ENCODE measurements at places on chromosomes 12 and 14. TPM values are rescaled to one million over a fixed set of nuclear protein-coding genes. Genes with fewer than 3 reads are reported as not detected.

TRHDE gene
- 8.1 TPM for total RNA-seq

ZNF219 gene
- total RNA-seq: 16.6 TPM

SLCO1B1 gene
- not detected for total RNA-seq

BDKRB1 gene
- 0.12 TPM for total RNA-seq

GABARAPL1 gene
- 51.1 TPM for total RNA-seq

RHEBL1 gene
- total RNA-seq: not detected

RTN1 gene
- 0.97 TPM for total RNA-seq

IKBIP gene
- total RNA-seq: 1.4 TPM

DNA sequence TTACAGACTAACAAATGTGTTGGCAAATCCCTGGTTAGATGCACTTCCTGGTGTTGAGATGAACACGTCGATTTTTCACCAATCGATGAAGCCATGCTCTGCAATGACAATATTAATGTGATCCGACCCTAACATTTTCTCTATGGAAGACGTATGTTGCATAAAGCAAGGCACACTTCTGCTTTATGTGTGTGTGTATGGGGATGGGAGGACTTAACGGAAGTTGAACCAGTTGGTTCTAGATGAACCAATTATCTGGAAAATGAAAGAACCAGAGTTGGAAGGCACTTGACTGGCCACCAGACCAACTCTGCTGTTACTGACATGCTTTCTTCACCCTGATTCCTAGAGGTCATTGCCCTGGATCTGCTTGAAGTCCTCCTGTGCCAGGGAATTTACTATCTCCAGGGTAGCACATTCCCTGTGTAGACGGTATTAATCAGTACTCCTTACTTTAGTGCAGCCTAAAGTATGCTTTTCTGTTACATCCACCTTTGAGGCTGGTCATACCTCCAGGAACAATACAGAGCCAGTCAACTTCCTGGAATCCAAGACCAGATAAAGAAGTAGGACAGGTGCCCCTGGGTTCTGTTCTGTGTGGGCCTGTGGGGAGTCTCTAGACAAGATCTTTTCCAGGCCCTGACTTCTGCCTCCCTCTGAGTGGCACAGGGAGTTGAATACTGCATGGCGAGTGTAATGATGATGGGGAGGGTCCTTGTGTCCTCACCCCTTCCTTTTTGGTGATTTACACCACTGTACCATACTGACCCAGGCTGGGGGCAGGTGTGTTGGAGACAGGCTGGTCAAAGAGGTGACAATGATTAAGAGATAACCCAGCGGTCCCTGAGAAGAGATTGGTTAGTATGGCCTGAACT lies 4.1 kb downstream of the SDR39U1 start:
- no peak for DNase-seq

GRCh38 chr12:47889040-47889439 lies 15.8 kb downstream of the VDR start:
- no peak for DNase-seq

GRCh38 chr12:42550800-42551199 lies 38.7 kb downstream of the PRICKLE1 start:
- DNase-seq: no peak

- DNase-seq: peak; percentile 20
Observed at GRCh38 chr14:103127356-103127755, 4.1 kb downstream of the TNFAIP2 start.

DNA sequence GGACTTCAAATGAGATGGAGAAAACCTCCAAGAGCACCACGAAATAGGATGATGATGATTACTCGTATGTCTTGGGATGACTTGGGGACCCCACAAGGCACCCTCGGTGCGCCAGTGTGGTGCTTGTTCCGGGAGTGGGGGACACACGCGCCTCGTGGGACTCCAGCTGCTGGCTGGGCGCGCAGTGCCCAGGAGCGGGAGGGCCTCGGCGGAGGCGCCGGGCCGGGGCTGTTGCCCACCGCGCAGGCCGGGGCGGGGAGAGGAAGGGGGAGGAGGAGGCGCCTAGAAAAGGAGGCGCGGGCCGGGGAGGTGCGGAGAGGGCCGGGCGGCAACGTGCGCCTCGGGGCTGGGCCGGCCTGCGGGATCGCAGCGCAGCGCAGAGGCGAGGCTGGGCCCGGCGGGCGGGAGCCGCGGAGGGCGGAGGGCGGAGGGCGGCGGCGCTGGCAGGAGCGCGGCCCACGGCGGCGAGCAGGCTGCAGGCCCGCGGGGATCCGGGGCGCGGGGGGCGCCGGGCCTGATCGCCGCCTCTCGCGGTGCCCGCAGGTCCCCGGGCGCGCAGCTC lies at the start of gene RFLNA:
Gene RFLNA (plus strand): TSS at position 314 of the 562 bp plus-strand sequence. CDS start 337 bp downstream, outside the sequence.
- no peak for DNase-seq

DNA sequence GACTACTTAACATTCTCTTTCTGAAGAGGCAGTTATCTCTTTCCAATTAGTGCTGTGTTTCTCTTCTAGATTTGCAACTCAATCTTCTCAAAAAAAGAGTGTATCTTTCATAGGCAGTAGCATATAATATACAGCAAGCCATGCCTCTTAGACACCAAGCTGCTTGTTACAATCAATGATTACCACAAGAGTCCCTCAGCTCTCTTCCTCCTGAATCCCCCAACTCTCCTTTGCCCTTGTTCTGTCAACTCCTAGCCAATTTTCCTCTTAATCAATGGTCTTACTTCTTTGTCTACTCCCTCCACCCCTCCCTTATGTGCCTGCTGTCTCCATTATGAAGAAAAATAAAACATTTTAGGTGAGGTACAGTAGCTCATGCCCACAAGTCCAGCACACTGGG lies 2.6 kb downstream of the TMTC1 start:
- no peak for DNase-seq

- no peak for DNase-seq
Observed at GRCh38 chr14:56422221-56422620, 157.4 kb upstream of the TMEM260 start.

GRCh38 chr12:114165921-114166320 lies 199.8 kb upstream of the RBM19 start:
- DNase-seq: no peak

GRCh38 chr12:52206304-52207040 lies 14.7 kb upstream of the KRT80 start:
- no peak for DNase-seq

- DNase-seq: no peak
Observed at GRCh38 chr14:91693346-91693745, 38.5 kb downstream of the CATSPERB start.

- DNase-seq: no peak
Observed at GRCh38 chr14:29832042-29832441, 95.6 kb downstream of the PRKD1 start.

GRCh38 chr14:106657460-106657859 lies 1131.1 kb downstream of the TMEM121 start:
- no peak for DNase-seq

- DNase-seq: no peak
Observed at GRCh38 chr12:82912406-82912805, 225.7 kb downstream of the TMTC2 start.

DNA sequence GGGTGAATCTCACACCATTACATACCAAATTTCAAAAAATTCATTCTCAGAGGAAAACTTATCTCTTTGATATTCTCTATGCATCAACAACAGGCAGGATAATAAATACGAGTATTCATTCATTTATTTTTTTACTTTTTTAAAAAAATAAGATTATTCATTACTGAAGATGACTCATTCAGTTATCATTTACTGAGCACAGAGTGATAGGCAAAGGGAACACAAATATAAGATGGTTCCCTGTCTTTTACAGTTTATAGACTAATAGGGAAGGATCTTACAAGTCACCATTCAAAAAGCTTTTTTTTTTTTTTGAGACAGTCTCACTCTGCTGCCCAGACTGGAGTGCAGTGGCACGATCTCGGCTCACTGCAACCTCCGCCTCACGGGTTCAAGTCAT lies 5.0 kb upstream of the PABPN1 start:
- no peak for DNase-seq

GRCh38 chr12:58458102-58458501 lies 462.2 kb downstream of the LRIG3 start:
- no peak for DNase-seq

DNA sequence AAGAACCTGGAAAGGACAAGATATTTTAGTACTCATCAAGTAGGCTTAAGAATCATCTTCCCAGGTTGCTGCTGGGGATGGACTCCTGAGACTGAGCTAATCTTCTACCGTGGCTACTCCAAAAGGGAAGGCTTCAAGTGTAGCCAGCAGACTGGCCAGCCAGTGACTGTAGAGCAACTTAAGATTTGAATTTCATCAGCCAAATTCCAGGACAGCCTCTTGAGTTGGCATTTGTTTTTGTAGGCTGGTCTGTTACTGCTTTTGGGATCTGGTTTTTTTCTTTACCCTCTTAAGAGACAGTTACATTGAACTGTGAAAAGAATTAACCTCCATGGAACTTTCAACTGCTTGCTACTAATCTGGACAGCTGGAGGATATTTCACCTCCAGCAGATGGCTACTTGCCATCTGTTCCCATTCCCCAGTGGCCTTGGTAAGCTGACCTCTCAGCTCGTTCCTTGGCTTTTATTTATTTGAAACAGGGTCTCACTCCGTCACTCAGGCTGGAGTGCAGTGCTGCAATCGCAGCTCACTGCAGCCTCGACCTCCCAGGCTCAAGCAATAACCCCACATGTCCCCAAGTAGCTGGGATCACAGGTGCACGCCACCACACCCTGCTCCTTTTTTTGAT lies 20.7 kb downstream of the VTI1B start:
- no peak for DNase-seq

DNA sequence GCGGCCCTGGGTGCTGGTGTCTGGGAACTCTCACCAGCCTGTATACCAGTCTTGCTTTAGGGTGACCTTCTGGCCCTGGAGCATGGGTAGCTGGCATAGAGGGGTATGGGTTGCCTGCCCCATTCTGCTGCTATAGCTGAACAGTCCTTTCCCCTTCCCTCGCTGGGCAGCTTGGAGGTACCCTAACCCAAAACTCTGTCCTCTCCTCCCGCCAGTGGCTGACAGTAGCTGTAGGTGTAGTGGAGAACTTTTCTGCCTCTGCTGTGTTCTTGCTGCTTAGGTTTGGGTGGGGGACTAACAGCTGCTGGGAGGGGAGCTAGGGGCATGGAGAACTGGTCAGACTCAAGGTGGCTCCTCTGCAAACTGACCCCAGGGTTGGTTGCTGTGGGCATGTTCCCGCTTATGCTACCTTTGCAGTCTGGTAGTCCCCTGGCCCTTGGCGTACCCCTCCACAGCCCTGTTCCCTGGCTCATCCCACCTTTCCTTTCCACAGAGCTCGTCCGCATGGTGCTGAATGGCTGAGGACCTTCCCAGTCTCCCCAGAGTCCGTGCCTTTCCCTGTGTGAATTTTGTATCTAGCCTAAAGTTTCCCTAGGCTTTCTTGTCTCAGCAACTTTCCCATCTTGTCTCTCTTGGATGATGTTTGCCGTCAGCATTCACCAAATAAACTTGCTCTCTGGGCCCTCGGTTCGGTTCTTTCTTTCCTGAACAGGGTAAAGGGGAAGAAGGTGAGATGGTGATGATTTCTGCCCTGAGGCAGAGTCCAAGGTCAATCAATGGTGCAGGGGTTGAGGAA lies 2.9 kb downstream of the MYL6 start:
- DNase-seq: no peak

DNA sequence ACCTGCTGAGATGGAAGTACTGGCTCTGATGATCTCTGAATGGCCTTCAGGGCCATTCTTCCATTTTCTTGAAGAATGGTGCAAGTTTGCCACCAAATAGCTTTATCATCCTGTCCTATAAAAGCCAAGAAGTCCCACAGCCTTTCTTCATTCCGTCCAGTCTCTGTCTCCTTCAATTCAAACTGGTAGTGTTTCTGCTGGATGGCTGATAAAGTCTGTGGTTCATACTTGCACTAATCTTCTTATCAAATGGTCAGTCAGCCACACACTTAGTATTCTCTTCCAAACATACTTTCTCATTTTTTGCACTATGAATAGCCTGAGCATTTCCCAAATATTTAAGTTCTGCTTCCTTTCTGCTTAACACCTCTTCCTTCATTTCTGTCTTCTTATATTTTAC lies 39.4 kb upstream of the BEGAIN start:
- no peak for DNase-seq

DNA sequence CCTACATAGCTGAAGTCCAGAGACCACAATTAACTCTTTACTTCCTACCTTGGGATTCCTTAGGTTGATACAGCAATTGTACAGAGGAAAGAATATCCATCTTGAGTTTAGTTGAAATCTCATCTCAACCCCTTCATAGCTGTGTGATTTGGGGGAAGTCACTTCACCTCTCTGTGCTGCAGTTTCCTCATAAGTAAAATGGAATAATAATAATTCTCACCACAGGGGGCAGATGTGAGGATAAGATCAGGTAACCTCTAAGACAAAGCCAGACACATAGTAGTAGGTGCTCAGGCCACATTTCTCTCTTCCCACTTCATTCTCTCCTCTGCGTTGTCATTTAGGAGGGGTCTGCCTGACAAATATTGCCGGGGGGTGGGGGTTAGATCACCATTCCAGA lies 6.7 kb downstream of the FOXN4 start:
- no peak for DNase-seq

DNA sequence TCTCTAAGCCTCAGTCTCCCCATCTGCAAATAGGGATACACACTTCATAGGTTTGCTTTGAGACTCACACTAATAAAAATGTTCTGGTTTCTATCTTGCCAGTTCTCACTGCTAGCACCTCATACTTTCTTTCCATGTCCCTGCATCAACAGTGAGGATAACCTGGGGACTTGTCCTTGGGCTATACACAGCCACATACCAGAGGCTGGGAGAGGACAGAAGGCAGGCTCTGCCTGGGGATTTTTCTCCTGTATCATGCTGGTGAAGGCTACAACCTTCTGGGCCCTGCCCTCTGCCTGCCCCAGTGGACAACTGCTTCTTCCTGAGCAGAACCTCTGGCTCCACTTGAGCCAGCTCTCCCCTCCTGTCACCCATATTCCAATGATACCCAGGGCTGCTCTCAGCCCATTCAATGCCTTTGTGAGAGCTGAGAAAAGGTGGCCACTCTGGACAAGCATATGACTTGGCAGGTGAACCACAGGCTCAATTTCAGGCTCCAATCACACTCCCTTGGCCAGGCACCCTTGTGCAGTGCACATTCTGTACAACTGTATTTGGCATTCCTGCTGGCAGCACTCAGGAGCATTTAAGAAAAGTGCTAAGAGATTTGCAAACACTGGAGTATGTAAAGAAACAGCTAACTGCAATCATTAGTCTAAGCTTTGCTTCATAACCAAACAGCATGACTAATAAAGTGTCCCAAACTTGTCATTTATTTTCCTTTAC lies 135.8 kb upstream of the VRK1 start:
- no peak for DNase-seq

DNA sequence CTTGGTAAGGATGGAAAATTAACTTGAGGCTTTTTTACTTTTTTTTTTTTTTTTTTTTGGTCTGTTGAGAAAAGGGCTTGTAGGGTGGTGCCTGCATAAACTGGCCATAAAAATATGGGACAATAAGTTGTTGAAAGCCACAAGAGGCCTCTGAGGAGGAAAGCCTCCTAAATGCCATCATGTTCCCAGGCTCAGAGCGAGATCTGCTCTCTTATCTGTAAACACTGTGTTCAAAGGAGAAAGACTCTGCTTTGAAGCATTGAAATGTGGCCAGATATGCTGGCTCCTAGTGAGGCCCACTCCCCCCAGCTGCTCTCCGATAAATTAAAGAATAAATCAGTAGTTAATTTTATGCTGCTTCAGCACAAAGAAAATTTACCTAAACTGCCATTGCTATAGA lies 504.9 kb downstream of the DIO2 start:
- DNase-seq: no peak

All from pancreas (tissue), 10 donors.